ENCODE measurements at places on chromosomes 6 and 20.
A peak's percentile ranks its signal among the peaks of the same experiment; 100 is the strongest.

- no peak for DNase-seq
These were observed 96.3 kb downstream of the FHL5 start for GRCh38 chr6:96659084-96659845.

GRCh38 chr6:152637296-152638047, at the start of gene SYNE1:
Gene SYNE1, minus strand, starts transcription at chr6:152637362. Its CDS starts 9,031 bp downstream, at chr6:152628331.
- DNase-seq: no peak

GRCh38 chr6:25327432-25327831, 48.3 kb downstream of the CARMIL1 start:
- no peak for DNase-seq

DNA sequence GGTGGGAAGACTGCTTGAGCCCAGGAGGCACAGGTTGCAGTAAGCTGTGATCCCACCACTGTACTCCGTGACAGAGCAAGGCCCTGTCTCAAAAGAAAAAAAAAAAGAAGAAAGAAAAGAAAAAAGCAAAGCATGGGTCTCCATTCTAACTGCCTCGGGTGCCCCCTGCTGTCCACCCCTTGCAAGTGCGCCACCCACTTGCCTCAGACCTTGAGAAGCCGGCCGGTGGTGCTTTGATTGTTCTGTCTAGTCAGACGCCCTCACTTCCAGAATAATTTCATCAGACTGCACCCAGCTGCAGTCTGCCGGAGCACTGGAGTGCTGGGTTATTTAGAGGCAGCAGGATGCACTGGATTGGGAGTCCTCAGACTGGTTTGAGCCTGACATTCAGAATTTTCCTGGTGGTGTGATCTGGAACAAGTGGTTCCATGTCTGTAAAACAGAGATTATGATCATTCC, 17.6 kb upstream of the TM9SF4 start:
- DNase-seq: peak; percentile 72

DNA sequence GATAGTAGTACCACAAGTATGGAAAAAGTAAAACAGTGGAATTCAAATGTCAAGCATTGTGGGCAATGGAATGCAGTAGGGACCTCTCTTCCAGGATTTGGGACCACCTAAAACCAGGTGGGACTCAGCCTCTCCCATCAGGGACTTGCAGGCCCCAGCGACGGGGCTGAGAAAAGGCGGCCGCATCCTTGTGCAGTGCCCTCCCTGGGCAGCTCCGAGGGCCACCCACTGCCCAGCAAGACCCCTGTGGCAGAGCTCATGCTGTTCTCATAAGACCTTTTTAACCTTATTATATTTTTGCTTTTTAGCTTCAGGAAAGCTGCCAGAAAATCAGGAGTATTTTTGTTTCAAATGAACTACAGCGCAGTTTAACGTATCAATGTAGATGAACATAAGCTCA, 142.6 kb upstream of the RPS6KA2 start:
- no peak for DNase-seq

DNA sequence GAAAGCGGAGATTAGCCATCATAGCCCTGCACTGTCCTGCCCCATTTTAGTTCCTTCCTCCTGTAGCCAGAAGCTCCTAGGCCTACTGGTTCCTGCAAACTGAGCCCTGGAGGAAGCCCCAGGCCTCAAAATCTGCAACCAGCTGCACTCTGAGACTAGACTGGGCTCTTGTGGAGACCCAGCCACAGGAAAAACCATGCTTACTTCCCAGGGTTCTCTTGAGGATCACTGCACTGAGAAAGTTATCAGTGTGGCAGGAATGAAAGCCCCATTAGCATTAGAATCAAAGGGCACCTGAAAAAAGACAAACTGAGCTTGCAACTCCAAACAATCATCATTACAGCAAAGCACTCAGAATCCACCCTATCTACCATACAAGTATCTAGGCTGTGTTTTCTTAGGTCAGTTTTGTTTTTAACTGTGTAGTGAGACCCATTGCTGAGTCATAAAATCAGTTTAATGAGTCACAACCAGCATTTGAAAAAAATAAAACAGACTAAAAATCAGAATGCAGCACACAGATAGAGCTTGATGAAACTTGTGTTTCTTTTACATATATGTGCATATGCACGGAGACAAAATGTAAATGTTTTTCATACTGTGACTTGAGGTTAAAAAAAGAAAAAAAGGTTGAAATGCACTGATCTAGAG, 91.0 kb downstream of the UNC5CL start:
- no peak for DNase-seq

GRCh38 chr6:14724549-14724948, 521.3 kb upstream of the JARID2 start:
- DNase-seq: no peak

DNA sequence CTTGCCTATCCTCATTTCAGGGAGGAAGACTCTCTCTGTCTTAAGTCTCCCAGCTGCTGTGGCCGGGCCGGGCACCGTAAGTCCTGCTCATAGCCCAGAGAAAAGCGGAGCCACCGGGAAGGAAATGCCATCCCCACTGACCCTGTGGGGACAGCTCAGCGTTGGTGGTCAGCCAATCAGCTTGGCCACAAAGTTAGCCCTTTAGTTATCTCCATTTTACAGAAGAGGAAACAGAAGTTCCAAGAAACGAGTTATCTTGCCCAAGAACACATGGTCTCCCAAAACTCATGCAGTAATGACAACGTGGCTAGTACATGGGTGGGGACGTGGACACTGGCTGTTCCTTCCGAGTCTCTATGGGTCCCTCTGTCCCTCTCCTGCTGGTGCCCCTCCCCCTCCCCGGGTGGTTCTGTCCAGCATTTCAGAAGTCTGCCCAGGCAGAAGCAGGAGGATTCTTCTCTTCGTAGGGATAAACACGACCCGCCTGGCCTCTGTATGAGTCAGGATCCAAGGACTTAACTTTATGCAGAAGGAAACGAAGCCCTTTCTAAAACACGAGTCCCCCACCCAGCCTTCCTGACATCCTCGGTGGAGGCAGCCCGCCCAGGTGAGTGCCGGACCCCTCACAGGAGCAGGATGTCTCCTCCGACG, 273.8 kb downstream of the CDH4 start:
- no peak for DNase-seq
